AG04450 (cell line): ENCODE measurements at places on chromosomes 7 and 10. TPM values are rescaled to one million over a fixed set of nuclear protein-coding genes. Genes with fewer than 3 reads are reported as not detected.

GRCh38 chr10:51960494-51960895 lies 261.1 kb upstream of the CSTF2T start:
- DNase-seq: peak; percentile 33

DNA sequence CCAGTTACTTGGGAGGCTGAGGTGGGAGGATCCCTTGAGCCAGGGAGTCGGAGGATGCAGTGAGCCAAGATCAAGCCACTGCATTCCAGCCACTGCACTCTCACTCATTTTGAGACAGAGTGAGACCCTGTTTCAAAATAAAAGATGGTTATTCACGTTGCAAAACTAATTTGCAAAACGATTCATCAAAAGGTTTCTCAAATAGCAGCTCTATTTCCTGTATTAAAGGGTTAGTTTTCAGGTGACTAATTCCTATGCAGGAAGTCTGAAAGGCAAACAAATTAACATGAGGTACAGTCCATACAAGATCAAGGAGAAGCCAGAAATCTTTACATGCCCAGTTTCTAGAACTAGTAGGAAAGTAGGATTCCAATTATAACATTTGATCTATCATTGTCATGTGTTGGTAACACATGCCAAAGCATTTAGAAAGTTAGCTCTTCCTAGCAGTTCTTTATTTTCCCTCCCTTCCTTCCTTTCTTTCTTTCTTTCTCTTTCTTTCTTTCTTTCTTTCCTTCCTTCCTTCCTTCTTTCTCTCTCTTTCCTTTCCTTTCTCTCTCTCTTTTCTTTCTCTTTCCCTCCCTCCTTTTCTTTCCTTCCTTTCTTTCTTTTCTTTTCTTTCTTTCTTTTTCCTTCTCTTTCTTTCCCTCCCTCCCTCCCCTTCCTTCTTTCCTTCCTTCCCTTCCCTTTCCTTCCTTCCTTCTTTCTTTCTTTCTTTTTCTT lies 49.3 kb downstream of the DENND2A start:
- DNase-seq: no peak

DNA sequence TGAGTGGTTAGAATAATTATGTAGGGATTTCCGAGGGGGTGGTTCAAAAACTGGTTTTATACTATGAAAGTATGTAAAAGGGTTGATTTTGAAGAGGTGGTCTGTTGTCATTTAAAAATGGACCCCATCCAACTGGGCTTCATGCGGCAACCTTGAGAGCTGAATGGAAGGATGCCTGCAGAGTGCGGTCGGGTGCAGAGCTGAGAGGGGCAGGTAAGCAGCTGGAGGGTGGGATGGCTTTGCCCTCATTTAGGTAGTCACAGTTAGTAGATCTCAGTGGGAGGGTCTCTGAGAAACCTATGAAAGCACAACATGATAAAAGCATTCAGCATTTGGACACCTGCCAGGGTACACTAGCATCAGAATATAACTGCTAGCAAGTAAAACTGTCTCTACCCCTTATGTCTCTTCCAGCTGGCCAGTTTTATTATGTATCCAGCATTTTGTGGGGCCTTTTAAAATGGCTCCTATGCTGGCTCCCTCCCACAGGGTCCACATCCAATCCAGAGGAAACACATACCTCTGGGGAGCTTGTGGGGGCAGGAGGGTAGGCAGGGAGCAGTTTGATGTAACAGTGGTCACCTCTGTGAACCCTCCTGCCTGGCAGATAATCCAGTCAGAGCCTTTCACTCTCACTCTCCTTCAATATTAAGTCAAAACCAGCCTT lies 75.9 kb upstream of the MAGI2 start:
- no peak for DNase-seq

GRCh38 chr7:39153647-39154046 lies 175.9 kb downstream of the POU6F2 start:
- DNase-seq: no peak

Gene ENTPD1
- polyA plus RNA-seq: 0.06 and 0.07 TPM in 2 replicates

Gene GJD4
- polyA plus RNA-seq: not detected in 2 replicates

Gene SPDYE8
- polyA plus RNA-seq: 0.10 TPM in 1 of 2 replicates, not detected in the other

Gene TFR2
- polyA plus RNA-seq: 0.05 and 0.06 TPM in 2 replicates
